Osteocyte (in vitro differentiated cells): ENCODE measurements at places on chromosomes 2 and 18. TPM values are rescaled to one million over a fixed set of nuclear protein-coding genes. Genes with fewer than 3 reads are reported as not detected.

- DNase-seq = no peak
Observed at GRCh38 chr2:118239284-118239683, 151.0 kb downstream of the INSIG2 start.

Gene WDR12
- total RNA-seq = 47.9 and 49.3 TPM in 2 replicates

DNA sequence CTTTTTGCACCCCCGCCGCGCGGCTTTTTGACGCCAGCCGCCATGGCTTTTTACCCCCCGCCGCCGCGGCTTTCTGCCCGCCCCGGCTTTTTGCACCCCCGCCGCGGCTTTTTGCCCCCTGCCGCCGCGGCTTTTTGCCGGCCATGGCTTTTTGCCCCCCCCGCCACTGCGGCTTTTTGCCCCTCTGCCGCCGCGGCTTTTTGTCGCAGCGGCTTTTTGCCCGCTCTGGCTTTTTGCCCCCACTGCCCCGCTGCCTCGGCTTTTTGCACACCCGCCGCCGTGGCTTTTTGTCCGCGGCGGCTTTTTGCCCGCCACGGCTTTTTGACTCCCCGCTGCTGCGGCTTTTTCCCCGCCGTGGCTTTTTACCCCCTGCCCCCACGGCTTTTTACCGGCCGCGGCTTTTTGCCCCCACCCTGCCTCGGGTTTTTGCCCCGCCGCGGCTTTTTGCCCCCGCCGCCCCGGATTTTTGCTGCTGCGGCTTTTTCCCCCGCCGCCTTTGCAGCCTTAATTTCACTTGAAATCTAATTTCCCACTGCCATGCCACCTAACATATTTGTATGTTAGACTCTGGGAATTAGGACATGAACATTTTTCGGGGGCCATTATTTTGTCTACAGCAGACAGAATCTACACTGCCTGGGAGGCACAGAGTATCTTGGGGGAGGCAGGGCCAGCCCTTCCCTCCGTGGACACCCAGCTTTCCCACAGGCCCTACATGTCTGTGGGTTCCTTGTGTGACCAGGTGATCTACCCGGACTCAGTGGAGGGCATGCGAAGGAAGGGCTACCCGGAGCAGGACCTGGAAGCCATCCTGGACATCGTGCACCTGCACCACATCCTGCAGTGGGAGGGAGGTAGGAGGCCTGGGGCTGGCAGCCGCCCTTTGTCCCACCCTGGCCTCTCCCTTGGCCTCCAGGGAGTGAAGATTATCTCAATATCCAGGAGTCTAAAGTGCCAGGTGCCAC is 3031.0 kb upstream of the TEKT4 start:
- peak; percentile 81 for DNase-seq

DNA sequence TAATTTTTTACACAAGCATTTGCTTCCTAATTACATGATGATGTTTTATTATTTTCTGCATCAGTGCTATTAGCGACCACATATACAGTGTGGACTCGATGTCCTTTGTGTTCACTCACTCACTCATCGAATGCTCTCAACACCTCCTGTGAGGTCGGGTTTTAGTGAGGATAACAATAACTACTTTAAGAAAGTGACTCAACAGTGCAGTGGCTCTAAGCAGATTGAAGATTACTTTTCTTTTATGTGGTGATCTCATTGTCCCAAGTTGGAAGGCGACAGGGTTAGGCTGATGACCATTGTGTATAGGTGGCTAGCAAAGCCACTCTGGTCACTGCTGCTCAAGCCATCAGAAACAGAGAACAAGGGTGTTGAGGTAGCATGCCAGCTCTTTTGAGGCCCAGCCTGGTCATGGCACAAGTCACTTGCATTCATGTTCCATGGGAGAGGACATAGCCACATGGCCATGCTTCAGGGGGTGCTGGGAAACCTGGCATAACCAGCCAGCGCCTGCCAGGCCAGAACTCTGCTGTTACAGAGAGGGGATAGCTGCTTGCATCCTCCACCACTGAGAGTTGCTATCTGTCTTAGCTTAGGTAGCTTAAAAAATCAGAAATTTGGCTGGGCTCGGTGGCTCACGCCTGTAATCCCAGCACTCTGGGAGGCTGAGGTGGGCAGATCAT is 60.4 kb downstream of the PDCL3 start:
- peak; percentile 59 for DNase-seq

DNA sequence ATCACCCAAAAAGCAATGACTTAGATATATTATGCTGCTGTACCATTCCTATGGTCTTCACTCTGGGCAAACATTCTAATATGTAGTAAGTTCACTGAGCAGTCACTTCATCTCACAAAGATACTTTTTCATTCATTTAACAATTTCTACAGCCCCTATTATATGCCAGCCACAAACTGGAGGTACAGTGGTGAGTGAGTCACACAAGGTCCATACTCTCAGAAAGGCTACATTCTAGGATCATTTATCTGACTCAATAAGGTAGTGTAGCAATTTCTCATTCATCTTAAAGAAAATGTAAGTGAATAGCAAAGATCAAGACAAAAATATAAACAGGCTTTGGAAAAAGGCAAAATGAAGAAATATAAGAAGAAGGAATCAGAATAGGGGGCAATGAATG is 40.5 kb downstream of the NHEJ1 start:
- DNase-seq = no peak

DNA sequence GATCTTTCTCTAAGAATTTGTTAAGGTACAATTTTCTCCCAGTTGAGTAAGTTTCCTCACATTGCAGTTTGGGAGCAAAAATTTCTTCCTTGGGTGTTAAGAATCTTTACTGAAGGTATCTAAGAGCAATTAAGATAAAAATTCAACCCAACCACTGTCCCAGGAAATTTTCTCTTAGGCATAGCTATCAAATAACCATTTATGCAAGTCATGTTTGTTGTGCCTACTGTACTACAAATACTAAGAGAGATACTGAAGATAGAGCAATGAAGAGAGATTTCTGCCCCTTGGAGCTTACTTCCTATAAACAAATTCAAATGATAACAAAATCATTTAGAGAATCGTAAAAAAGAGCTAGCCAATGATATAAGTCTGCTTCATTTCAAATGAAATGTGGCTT is 402.8 kb downstream of the LRRTM4 start:
- no peak for DNase-seq

- DNase-seq = no peak
Observed at GRCh38 chr18:77021075-77021474, 111.5 kb downstream of the MBP start.

GRCh38 chr2:46213906-46214305 is 83.3 kb upstream of the EPAS1 start:
- no peak for DNase-seq

GRCh38 chr2:28377195-28377816 is 15.4 kb upstream of the FOSL2 start:
- no peak for DNase-seq

Gene LRRC30
- total RNA-seq = not detected in 2 replicates

- DNase-seq = no peak
Observed at GRCh38 chr2:109215866-109216265, 86.9 kb downstream of the SH3RF3 start.

DNA sequence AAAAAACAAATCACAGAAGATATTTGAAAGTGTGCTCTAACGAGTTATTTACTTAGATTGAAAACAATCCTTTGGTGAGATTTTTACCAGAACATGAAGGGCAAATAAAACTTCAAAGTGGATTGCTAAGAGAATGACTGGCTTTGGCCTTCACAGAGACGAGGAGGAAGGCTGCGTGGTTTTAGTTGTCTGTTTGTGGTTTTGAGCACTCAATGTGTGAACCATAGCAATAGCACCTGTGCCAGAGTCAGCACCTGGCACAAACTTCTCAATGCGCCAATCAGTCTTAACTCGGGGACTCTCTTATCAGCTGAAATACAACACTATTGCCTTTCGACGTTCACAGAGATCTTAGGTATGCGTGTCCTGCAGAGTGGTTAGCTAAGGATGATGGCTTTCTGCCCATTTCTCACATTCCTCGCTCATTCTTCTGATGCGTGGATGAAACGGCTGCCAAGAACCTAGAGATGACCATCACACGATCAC is 70.0 kb downstream of the MBP start:
- no peak for DNase-seq

DNA sequence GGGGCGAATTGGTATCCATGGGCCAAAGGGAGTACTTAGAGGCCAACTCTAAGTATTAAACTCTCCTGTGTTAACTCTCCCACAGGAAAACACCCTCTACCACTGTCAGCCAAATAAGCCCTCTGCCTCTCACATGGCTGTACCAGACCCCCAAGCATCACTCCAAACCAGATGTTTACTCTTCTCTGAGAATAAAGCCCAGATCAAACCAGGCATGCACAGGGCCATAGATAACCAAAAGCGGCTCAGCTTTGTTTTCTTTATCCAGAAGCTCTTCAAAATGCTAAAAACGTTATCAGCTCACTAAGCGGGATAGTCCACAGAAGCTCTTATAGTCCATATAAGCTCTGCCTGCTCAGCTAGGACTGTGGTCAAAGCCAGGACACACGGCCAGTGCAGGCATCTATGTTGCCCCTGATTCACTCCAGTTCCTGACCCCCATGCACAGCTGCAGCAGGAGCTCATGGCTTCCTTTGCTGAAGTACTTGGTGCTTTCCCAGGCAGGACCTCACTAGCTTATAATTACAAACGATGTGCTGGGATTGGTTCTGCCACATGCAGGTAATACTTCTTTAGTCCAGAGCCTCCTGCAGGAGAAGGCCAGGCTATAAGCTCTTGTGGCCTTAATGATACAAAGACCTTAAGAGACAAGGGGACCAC is 21.0 kb upstream of the SEMA4C start:
- DNase-seq = no peak

Gene SIX3
- not detected in 2 replicates for total RNA-seq

DNA sequence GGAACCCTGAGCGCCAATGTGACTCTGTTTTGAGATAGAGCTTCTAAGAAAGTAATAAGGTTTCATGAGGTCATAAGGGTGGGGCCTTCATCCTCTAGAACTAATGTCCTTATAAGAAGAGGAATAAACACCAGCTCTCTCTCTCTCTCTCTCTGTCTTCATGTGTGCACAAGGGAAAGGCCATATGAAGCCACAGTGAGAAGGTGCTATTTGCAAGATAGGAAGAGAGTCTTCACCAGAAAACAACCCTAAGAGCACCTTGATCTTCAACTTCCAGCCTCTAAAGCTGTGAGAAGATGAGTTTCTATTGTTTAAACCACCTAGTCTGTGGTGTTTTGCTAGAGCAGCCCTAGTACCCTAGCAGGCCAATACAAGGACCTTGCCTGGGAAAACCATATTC is 55.8 kb downstream of the DOCK10 start:
- no peak for DNase-seq

GRCh38 chr2:65215946-65216345 is 11.7 kb upstream of the ACTR2 start:
- no peak for DNase-seq

DNA sequence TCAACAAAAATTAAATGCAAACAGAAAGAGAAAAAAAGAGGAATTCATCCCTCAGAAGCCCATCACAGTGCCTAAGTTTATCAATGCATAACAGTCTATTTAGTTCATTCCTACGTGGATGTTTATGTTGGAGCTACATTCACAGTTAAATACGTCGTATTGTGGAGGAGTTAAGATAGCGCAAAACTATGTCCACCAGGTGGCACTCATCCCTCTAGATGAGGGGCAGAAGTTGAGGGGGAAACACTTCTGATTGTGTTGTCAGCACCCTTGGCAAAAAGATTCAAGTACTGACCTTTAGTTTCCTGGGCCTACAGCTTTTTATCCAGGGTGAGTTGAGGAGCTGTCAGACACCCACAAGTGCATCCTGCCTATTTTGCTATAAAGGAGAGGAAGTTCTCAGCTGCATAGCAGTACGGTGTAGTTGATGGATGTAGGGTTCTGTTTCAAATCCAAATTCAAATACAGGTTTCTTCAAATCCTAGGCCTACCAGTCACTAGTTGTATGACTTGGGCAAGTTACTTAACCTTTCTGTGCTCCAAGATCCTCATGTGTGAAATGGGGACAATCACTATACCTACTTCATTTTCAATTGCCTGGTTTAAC is 26.8 kb upstream of the MYO1B start:
- DNase-seq = no peak

Gene HTR2B
- total RNA-seq = 3.1 and 3.9 TPM in 2 replicates

- DNase-seq = peak; percentile 91
Observed at GRCh38 chr2:1972422-1972821, 228.1 kb upstream of the PXDN start.

GRCh38 chr2:211367293-211367692 is 810.9 kb downstream of the CPS1 start:
- DNase-seq = no peak

DNA sequence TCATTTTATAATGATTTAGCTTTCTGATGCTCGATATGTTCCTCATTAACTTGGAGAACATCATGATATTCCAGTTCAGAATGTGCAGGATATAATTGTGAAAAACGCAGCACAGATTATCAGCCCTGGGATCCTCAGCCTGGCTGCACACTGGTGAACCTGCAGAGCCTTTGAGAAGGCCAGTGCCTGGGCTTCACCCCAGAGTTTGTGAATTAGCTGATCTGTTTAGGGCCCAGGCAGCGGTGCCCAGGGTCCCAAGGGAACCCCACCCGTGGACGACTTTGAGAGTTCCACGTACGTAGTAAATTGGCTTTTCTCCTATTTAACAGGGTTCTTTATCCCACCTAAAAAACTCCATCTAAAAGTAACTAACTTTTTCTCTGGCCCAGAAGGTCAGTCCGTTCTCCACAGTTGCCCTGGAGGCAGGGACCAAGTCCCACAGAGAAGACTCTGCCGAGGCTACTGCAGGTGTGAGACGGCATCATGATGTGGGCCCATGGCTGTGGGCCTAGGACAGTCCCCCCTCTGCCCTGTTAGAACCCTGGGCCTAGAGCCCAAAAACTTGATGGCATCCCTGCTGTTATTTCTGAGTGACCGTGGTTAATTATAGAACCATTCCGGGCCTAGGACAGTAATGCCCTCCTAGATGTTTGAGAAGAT is 39.6 kb upstream of the RPL31 start:
- no peak for DNase-seq

Gene FLACC1
- total RNA-seq = 1.6 and 2.1 TPM in 2 replicates

Gene TDRD15
- not detected in 2 replicates for total RNA-seq

DNA sequence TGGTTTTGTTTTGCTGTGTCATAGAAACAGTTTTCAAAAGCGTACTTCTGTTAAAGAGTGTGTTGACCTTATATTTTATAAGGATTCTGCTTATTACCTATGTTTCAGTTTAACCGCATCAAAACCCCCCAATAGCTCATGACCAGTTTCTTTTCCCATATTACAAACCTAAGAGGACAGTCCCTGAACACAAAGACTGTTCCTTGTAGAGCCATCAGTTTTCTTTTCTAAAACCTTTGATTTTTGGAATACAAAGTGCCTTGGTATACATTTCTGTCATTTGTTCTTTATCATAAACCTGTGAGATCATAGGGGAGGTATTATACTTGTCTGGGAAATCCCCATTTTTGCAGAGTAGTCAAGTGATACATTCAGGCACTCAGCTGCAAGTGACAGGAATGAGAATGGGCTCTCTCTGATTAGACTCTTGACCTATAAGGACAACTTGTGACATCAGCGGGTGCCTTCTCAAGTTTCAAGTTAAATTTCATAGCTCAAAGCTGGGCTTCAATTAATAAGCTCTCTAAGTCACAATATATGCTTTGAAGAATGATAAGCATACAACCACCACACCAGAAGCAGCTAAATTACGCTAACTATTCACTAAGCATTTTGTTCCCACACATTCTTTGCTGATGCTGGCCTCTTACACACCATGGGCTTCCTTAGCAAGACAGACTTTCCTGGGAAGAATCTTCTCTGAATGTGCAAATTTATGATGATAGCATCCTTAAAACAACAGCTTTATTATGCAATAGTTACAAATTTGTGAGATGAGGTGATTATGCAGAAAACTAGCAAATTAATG is 97.5 kb upstream of the CD302 start:
- no peak for DNase-seq

GRCh38 chr2:29797916-29798315 is 123.5 kb downstream of the ALK start:
- no peak for DNase-seq

Gene RAB27B
- total RNA-seq = 1.9 and 2.1 TPM in 2 replicates

- DNase-seq = no peak
Observed at GRCh38 chr18:58863539-58864145, 1.0 kb upstream of the ZNF532 start.
